Myometrial cell (primary cell): ENCODE measurements at places on chromosomes 4 and X. TPM values are rescaled to one million over a fixed set of nuclear protein-coding genes. Genes with fewer than 3 reads are reported as not detected.

ZCCHC13 gene
- not detected in 2 replicates for total RNA-seq

ZNF280C gene
- 4.0 and 5.0 TPM in 2 replicates for total RNA-seq

TMEM154 gene
- 18.7 and 22.2 TPM in 2 replicates for total RNA-seq

RP2 gene
- 15.6 and 20.2 TPM in 2 replicates for total RNA-seq
